ENCODE measurements at places on chromosomes 2 and 18. TPM values are rescaled to one million over a fixed set of nuclear protein-coding genes. Genes with fewer than 3 reads are reported as not detected.

DNA sequence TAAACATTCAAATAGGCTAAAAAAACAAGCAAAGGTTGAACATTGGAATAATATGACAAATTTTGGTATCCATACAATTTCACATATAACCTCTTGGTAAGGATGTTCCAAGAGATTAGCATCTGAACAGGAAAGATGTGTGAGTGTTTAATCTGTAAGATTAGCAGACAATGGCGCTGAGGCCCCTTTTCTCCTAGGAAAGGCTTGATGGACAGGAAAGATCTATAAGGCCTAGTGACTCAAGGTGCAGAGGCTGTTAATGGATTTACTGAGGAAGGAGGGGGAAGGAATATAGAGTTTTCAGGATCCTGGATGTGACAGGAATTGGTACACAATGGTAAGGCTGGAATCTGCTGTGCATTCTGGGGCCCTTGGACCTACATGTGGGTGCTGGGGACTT is 48.1 kb upstream of the SMAD2 start:
- no peak for DNase-seq
- H3K27ac ChIP-seq = no peak overlapping the region

- H3K4me1 ChIP-seq = peaks cover 23% of the 10 kb centered on the region
- DNase-seq = no peak
- no peaks in the 10 kb centered on the region for H3K27me3 ChIP-seq
- H3K4me3 ChIP-seq = no peak overlapping the region
- no peak overlapping the region for H3K27ac ChIP-seq
These were observed 105.5 kb upstream of the RNF152 start for GRCh38 chr18:61998335-61998734.

The KATNAL2 gene
- 8.9 TPM for total RNA-seq

DNA sequence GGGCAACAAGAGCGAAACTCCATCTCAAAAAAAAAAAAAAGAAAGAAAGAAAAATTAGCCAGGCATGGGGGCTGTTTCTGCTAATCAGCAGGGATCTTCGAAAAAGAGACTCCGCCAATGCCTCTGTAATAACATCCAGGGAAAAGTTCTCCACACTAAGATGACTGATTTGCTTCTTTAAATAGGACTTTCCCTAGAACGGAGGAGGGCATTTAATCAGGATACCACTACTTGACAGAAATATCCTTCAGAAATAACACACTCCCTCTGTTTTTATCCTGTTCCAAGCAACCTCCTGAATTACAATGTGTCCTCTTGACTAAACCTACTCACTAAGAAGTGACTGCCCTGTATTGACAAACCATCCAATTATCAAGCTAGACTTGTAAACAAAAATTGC is 21.7 kb downstream of the REV1 start:
- no peak overlapping the region for H3K27ac ChIP-seq
- no peak overlapping the region for H3K4me3 ChIP-seq

DNA sequence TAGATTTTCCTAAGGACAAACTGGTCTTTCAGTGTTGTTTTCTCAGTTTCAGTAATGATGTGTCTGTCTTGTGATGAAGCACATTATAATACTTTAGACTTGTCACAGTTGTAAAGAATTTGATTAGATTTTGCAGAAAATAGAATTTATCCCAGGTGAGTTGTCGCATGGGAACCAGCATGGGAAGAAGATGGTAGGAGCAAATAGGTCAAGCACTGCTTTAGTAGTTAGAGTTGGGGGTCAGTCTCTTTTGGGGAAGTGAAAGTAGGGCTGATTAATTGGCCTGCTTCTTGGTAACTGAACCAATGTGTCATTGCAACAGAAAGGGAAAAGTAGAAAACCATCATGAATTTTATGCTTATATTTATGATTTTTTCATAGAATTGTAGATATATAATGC is 153.2 kb upstream of the MYO3B start:
- H3K27me3 ChIP-seq = no peaks in the 10 kb centered on the region
- no peak overlapping the region for H3K4me3 ChIP-seq
- peaks cover 16% of the 10 kb centered on the region for H3K36me3 ChIP-seq
- no peak for DNase-seq
- H3K4me1 ChIP-seq = no peaks in the 10 kb centered on the region

The GNAL gene
- 12.6 TPM for total RNA-seq

DNA sequence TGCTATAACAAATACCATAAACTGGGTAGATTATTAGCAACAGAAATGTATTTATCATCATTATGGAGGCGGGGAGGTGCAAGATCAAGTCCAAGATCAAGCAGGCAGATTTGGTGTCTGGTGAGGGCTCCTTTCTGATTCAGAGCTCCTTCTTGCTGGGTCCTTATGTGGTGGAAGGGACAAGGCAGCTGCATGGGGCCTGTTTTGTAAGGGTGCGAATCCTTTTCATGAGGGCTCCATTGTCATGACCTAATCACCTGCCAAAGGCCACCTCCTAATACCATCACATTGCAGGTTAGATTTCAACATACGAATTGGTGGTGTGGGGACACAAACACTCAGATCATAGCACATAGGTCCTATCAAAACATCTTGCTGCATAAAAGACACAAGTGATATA is 84.4 kb upstream of the CCDC150 start:
- no peak overlapping the region for H3K4me3 ChIP-seq
- H3K36me3 ChIP-seq = no peaks in the 10 kb centered on the region
- peaks cover 7% of the 10 kb centered on the region for H3K4me1 ChIP-seq
- no peaks in the 10 kb centered on the region for H3K27me3 ChIP-seq
- no peak overlapping the region for H3K27ac ChIP-seq

The GTF2A1L gene
- total RNA-seq = not detected

DNA sequence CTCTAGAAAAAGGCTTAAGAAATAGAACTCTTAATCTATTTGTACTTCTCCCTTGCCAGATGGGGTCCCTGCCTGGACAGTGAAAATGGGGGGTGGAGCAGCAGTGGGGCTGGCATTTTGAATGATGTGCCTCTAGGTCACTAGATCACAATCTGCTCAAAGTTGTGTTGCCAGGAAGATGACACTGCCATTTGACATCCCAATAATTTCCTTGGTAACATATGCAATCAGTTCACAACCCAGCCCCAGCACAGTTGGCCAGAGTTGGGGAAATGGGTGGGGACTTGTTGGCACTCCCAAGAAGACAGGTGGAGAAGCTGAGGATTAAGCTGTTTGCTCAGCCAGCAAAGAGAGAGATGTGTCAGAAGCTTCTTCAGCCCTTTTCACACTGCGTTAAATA is 558.3 kb upstream of the KLHL29 start:
- no peak overlapping the region for H3K27ac ChIP-seq
- no peak overlapping the region for H3K4me3 ChIP-seq
- H3K36me3 ChIP-seq = no peaks in the 10 kb centered on the region

DNA sequence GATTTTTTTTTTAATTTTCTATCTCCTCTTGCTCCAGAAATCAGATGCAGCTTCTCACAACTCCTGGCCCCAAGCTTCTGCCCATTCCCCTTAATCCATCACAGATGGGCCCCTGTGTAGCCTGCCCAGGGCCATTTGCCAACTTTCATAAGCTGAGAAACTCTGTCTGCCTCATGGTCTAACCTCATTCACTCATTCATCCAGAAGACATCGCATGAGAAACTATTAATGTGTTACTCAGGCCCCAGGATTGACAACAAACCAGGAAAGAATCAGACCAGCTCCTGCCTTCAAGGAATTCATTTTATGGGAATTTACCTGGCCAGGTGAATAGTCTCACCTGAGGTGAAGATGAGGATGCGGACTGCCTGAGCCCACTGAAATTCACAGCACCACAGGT is 35.0 kb downstream of the SLC14A2 start:
- peaks cover 1% of the 10 kb centered on the region for H3K27me3 ChIP-seq
- no peaks in the 10 kb centered on the region for H3K4me1 ChIP-seq
- no peaks in the 10 kb centered on the region for H3K36me3 ChIP-seq
- DNase-seq = no peak
- H3K27ac ChIP-seq = no peak overlapping the region

DNA sequence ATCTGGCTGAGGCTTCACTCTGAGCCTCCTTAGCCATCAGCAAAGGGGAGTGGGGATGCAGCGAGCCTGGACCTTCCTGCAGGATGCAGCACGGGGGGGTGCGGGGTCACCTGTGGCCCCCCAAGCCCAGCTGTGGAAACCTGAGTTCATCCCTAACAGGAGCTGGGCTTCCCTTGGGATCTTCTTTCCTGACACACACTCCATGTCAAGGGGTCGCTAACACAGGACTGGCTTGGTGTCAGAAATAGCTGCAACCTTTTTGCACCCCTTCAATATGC is 174.7 kb downstream of the RTP5 start:
- H3K27me3 ChIP-seq = peaks cover 54% of the 10 kb centered on the region
- no peak overlapping the region for H3K27ac ChIP-seq
- H3K4me3 ChIP-seq = no peak overlapping the region
- peaks cover 3% of the 10 kb centered on the region for H3K4me1 ChIP-seq

Measured in mesothelial cell of epicardium (in vitro differentiated cells).